AG04449 (cell line): ENCODE measurements at places on chromosomes 4 and X.

- no peak for DNase-seq
These were observed 23.4 kb downstream of the CYTL1 start for GRCh38 chr4:4995908-4996265.

- no peak for DNase-seq
These were observed 826.2 kb downstream of the NLGN4X start for GRCh38 chrX:5402461-5402860.

DNA sequence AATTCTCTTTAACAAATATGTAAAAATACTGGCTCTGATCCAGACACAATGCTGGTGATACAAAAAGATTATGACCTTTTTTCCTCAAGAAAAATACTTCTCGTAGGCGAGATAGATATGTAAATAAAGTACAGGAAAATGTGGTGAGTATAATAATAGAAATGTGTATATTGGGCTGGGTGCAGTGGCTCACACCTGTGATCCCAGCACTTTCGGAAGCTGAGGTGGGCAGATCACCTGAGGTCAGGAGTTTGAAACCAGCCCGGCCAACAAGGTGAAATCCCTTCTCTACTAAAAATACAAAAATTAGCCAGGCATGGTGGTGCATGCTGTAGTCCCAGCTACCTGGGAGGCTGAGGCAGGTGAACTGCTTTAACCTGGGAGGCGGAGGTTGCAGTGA, 55.0 kb downstream of the MRPL1 start:
- no peak for DNase-seq

- no peak for DNase-seq
These were observed 45.8 kb downstream of the TET2 start for GRCh38 chr4:105192474-105192873.

DNA sequence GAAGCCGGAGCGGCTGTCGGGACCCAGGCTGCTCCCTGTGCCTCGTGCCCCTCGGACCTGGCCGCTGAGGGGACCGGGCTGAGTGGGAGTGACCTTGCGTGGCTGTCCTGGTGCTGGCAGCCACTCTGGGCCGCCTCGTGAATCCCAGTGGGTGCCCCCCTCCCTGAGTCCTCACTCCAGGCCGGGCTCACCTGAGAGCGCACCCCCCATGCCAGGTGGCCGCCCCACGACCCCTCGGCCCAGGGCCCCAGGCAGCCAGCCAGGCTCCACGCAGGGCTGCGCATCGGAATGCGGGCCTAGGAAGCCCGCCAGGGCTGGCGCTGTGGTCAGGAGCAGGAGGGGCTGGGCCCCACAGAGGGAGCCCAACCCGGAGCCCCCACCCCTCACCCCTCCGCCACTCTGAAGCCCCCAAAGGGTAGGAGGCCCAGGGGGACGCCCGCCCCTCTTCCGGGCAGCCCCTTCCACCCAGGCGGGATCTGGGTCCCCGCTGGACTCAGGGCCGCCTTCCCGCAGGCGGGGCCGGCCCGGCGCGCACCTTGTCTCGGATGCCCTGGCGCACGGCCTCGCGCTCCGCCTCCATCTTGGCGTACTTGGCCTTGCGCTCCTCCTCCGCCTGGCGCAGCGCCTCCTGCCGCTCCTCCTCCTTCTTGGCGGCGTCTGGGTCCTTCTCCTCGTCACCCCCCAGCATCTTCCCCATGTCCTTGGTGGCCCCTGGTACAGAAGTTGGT, 33.9 kb downstream of the CPLX1 start:
- DNase-seq: no peak

- DNase-seq: no peak
These were observed 46.2 kb upstream of the NMU start for GRCh38 chr4:55682295-55682694.

DNA sequence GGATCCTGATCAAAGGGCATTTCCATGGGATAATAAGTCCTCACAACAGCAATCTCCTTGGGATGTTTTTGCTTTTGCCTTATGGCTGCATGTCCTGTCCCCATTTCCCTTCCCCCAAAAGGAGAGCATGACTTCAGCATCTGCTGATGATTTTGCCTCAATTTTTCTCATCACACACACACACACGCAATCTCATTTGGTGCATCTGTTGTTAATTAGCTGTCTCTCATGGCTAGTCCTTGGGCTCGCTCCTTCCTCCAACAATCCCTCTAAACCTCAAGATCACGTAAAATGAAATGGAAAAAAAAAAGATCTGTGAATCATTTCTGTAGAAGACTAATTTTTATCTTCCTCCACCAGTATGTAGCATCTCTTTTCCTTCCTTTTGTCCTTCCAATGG, 153.6 kb downstream of the RBMX2 start:
- no peak for DNase-seq

DNA sequence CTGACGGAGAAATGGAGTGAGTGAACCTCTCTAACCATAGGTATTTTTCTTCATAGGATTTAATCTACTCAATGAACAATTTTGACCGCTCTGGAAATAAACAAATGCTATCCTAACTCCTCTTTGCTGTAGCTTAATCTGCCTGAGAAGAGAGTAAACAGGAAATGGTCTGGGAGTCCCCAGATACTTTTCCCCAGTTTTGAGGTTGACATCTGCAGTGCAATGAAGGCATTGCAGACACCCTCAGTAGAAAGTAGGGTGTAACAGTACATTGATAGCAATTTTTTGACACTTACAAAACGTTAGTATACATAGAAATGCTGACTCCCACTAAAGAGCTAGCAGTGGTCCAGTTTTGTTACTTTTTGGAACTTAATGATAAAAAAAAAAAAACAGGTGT, 495.9 kb upstream of the FAM241A start:
- no peak for DNase-seq

- no peak for DNase-seq
These were observed 41.8 kb upstream of the HS3ST1 start for GRCh38 chr4:11470438-11471045.

DNA sequence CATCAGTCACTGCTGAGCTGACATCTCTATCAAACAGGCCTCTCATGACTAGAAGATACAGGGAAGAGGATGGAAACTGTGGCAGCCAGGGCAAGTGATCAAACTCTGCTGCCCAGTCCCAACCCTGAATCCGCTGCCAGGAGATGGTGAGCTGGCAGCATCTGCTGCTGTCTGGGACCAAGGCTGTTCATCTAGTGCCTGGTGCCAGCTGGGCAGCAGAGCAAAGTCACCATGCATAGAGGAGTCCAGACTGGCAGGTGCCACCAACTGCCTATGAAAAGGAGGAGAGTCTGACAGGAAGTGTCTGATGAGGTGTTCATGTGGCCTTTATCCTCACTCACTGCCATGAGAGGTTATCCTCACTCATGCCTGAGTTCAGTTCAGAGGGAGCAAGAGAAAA, 518.9 kb downstream of the MID1IP1 start:
- no peak for DNase-seq

- no peak for DNase-seq
These were observed 43.1 kb upstream of the LSM6 start for GRCh38 chr4:146132445-146132844.

GRCh38 chrX:120697053-120697452, 67.2 kb upstream of the C1GALT1C1 start:
- no peak for DNase-seq

GRCh38 chr4:142812091-142812490, 34.0 kb downstream of the INPP4B start:
- no peak for DNase-seq

GRCh38 chrX:46333550-46333949, 211.7 kb downstream of the ZNF674 start:
- no peak for DNase-seq

DNA sequence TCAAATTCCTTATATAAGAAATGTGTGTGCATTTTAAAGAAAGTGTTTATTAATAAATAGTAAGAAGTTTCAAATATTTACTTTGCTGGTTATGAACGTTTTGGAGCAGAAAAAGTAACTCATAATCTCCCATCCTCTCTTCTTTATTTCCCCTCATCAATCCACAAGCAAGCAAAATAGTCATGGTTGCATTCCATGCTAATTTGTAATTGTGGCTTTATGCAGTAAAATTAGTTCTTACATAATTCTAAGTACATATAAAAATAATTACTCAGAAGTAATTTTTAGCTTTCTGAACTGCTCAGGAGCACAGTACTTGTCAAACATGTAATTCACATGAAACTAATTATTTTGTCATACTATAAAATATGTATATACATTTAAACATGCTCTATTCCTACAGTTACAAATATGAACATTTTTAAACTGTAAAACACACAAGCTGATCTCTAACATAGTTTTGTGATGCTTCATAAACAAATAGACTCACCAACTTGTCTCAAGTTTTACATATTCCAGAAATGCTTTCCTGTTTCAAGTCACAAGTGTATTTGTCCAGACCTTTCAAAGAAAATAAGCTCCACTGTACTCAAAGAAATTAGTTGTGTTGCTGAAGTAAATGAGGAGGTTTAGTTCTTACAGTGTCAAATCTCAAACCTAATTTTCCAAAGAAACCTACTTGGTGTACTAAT, 218.9 kb downstream of the PABPC4L start:
- no peak for DNase-seq

DNA sequence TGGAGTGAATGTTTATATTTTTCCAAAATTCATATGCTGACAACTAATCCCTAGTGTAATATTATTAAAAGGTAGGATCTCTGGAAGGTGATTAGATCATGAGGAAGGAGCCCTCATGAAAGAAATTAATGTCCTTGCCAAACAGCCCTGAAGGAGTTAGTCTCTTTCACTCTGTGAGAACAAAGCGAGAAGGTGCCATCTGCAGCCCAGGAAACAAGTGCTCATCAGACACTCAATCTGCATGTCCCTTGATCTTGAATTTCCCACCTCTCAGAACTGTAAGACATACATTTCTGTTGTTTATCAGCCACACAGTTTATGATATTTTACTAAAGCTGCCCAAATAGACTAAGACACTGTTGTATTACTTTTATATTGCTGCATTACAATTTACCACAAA, 1283.4 kb downstream of the PCDH7 start:
- no peak for DNase-seq

GRCh38 chr4:86058621-86059020, 301.2 kb downstream of the MAPK10 start:
- DNase-seq: no peak

- no peak for DNase-seq
These were observed 20.3 kb upstream of the HGFAC start for GRCh38 chr4:3421470-3421869.

DNA sequence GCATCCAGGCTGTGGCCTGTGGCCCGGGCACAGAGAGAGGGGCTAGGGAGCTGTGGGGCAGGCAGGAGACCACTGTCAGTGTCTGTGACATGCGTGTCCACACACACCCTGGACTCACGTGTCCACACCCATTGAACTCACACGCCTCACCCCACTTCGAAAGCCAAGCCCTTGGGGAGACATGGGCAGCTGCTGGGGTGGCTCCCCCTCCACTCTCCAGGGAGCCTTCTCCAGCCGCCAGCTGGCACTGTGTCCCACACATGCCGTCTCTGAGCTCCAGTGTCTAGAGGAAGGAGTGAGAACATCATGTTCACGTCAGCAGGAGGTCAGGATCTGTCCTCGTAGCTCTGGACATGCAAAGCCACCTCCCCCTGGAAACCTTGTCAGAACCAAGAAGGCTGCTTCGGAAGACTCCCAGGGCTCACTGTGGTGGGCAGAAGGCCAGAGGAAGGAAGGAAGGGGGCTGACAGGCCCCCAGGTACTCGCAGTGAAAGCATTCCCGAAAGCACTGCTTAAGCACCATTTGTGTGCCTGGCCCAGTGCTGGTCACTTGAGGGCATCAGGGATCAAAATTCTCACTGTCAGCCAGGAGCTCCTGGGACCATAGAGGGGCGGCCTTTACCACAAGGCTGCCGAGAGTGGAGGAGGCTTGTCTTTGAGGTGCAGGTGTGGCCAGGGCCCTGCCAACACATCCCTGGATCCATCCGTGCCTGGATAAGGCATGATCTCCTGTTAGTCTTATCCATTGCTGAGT, 61.4 kb downstream of the HTRA3 start:
- no peak for DNase-seq

GRCh38 chr4:181301735-181302710, 941.2 kb upstream of the TENM3 start:
- DNase-seq: no peak

- DNase-seq: no peak
These were observed 132.7 kb downstream of the BTC start for GRCh38 chr4:74661427-74662201.

- no peak for DNase-seq
These were observed 54.0 kb downstream of the SLC9A7 start for GRCh38 chrX:46704767-46705386.

DNA sequence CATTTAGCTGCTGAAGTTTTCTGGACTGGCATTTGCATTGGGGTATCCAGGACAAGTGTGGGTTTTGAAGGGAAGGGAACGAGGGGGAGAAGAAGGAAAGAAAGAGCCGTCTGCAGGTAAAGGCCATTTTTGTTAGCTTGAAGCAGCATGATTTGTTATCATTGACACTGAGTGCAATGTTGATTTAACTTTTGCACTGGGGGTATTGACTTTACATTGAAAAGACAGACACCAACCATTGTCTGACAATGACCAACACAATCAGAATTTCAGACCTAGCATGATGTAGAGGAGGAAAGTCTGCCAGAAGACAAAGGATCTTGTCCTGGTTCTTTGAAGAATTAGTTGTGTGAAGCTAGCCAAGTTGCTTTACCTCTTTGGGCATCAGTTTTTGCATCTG, 39.6 kb upstream of the IGFBP7 start:
- no peak for DNase-seq

DNA sequence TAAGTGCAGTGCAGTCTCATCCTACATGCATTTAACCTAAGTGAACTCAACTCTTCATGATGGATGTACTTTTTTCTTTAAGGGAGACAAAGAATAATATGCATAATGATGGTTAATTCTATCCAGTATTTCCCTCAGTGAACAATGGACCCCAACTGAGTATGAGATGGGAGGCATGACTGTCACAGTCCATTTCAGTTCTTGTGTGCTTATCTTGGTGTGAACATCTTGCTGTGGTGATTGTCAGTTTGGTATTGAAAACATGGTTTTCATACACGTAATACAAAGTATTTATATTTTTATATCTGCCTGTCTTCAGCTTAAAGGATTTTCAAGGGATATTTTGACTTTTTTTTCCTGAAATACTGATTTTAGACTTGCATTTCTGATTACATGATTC, 72.0 kb upstream of the NDUFC1 start:
- DNase-seq: no peak

DNA sequence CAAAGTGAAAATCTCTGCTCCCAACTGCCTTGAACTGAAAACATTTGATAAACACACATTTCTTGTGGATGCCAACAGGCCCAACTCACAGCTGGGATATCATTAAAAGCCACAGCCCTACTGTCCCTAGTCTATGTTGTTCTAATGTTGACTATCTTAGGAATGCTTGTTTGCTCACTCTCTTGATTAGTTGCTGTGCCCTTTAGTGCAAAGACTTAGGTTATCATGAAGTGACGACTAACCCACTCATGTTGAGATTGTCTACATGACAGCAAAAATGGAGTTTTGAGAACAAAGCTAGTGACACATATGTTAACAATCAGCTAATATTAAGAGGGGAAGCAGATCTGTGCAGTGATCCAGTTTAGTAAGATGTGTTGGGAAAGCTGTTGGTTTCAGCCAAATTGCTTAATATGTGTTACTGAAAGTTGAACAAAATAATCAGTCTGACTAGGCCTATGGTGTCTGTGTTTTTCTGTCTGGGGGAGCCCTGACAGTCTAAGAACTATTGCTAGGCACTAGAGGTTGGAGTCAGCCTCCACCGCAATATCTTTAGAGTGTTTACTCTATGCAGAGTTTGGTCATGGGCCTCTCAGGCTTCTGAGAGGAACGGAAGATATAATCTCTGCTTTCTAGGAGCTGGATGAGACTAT, 125.5 kb downstream of the ATG4A start:
- DNase-seq: no peak

- DNase-seq: no peak
These were observed 33.7 kb downstream of the HTT start for GRCh38 chr4:3108211-3108610.
